ENCODE measurements at places on chromosomes 4 and X.

- no peak for DNase-seq
These were observed 22.3 kb upstream of the NAT8L start for GRCh38 chr4:2036866-2037265.

- DNase-seq = no peak
These were observed 11.4 kb downstream of the UBE2D3 start for GRCh38 chr4:102815981-102816380.

GRCh38 chr4:165060938-165061337 lies 7.3 kb downstream of the TRIM75 start:
- DNase-seq = no peak

DNA sequence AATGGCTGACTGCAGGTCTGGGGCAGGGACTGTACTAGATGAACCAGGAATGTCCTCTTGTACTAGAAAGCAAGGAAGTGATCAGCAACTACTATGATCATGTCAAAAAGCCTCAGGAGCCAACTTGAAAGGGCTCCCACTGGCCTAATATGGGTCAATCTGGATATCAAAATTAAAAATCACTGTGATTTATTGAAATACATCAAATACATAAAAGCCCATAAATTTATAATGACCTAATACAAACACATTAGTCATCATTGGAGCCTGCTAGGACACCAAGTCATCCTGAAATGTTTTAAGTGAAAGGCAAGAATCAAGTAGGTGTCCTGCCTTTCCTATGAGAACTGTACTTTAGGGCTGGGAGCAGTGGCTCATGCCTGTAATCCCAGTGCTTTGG lies 70.5 kb upstream of the KLHL13 start:
- no peak for DNase-seq

- DNase-seq = no peak
These were observed 176.0 kb downstream of the COX18 start for GRCh38 chr4:72893354-72894066.

DNA sequence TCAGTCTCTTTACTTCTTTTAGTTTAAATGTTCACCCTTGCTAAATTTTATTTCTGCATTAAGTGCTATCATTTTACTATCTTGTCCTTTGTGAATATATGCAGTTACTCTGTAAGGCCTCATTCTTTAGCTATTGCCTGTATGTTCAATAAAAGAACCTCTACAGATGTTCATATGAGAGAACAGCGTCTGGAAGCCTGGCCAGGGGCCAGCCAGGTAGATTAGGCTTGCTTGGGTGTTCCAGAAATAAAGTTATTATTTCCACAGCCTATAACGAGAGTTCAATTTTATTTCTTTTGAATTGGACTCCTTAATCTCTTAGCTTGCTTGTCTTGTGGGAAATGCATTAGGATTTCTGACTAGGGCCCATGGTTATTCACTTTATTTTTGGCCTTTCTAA lies 214.5 kb downstream of the TLL1 start:
- no peak for DNase-seq

DNA sequence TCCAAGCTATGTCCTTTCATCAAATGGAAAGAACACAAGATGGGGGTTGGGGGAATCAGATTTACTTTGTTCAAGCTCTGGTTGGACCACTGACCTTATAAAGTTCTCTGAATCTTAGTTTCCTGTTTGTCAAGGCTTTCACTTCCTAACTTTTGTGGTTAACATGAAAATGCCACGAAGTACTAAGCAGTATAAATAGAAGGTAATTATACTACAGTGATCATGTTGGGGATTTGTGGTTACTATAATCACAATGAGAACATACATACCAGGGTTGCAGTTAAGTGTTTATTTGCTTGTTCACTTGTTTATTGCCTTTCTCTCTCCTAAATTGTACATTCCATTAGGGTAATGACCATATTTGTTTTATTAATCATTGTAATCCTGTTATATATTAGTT lies 53.2 kb downstream of the SPRY1 start:
- DNase-seq = no peak

DNA sequence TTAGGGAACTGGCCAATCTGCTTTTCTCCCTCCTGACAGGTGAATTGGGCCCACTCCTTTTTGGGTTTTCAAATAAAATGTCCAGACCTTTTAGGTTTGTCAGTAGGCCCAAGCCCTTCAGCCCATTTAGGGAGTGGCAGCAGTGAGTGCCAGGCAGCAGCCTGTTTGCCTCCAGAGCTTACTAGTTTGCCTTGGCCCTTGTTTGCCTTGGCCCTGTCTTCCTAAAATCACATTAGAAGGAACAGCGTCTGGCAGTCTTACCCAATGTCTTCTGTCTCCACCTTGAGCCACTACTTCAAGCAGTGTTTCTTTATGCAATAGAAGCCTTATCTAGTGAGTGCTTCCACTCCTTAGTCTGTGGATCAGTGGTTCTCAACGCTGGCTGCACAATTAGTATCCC lies 117.1 kb downstream of the TMEM164 start:
- DNase-seq = no peak

DNA sequence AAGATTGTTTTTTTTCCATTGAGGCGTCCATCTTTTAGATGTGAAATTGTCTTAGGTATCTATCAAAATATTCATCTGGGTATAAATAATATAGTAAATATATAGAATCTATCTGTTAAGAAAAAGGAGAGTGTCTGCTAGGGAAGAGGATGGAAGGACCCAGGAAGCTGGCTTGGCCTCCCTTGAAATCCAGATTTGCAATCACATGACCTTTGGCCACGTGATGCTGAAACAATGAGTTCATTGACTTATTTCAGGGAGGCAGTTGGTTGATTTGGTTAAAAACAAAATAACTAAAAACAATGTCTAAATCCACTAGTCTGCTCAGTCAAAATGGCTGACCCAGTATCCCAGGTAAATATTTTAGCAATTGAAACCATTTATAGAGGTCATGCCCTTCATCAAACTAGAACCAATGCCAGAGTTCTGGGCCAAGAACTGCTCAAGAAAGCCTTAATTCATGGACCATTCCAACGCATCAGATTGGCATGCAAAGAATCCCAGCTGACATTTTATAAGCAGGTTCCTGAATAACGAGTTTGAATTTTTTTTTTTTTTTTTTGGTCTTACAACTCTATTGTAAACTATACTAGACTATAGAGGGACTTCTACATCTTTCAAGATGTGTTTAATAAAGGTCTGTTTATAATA lies 172.7 kb downstream of the MID1 start:
- no peak for DNase-seq

GRCh38 chr4:145260091-145260490 lies 79.7 kb upstream of the OTUD4 start:
- no peak for DNase-seq

- no peak for DNase-seq
These were observed 629.0 kb upstream of the ZFP42 start for GRCh38 chr4:187366530-187366929.

DNA sequence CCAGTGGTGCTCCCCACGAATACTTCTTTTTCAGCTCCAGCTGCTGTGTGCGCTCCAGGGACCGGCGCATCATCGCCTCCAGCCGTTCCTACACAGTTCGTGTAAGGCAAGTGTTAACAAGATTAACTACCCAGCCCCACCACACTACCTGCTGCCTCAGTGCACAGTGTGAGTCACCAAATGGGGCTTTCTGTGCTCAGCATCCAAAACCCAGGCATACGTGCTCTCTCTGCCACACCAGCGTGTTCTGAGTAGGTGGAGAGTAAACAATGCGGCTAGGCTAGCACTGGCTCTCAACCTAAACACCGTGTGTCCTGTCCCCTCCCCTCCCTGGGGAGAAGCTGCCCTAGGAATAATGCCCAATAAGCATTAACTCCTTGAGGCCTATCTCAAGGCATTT lies 60.0 kb downstream of the MAP7D2 start:
- DNase-seq = no peak

DNA sequence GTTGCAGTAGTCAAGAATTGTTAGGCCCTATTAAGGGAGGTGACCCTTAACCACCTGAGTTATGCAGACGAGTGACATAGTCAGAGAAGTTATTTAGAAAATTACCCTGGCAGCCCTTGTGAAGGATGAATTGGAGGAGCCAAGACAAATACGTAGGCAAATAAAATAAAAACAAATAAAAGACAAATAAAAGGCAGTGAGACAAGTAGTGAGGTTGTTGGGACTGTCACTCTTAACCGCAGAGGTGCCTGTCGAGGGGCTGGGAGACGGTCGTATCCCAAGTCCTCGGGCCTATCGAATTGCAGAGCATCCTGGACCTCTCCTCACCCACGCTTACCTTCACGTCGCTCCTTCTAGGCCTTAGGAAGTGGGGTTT lies 58.0 kb upstream of the ZC4H2 start:
- DNase-seq = no peak

- no peak for DNase-seq
These were observed 127.2 kb downstream of the UBE2K start for GRCh38 chr4:39825090-39825489.

GRCh38 chr4:146638786-146639505 lies at the start of gene POU4F2:
POU4F2 (plus strand) TSS chr4:146638893; CDS start chr4:146639141, 248 bp downstream.
- DNase-seq = no peak

DNA sequence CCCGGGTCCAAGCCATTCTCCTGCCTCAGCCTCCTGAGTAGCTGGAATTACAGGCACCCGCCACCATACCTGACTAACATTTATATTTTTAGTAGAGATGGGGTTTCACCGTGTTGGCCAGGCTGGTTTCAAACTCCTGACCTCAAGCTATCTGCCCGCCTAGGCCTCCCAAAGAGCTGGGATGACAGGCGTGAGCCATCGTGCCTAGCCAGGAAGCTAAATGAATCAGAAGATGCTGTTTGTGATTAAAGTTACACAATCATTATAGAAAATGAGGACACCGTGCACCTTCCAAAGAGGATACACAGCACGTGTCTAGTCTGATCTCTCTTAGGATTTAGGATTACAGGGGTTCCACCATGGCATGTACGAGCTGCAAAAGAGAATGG lies 99.6 kb downstream of the DHRSX start:
- DNase-seq = no peak

- DNase-seq = no peak
These were observed 69.2 kb upstream of the MAML3 start for GRCh38 chr4:140223056-140223810.

- DNase-seq = no peak
These were observed 146.3 kb downstream of the DTHD1 start for GRCh38 chr4:36427696-36428095.

GRCh38 chr4:155666344-155667221 lies at the start of gene GUCY1A1:
GUCY1A1 (plus strand) TSS chr4:155666848; CDS start chr4:155696868, 30,020 bp downstream.
- DNase-seq = no peak

- no peak for DNase-seq
These were observed 1.1 kb downstream of the OCIAD2 start for GRCh38 chr4:48905363-48906015.

GRCh38 chr4:110275871-110276270 lies 77.5 kb upstream of the ELOVL6 start:
- no peak for DNase-seq

- DNase-seq = no peak
These were observed 7.3 kb upstream of the GUCY2F start for GRCh38 chrX:109489174-109489573.

- no peak for DNase-seq
These were observed 24.0 kb downstream of the CEP44 start for GRCh38 chr4:174307694-174308093.

DNA sequence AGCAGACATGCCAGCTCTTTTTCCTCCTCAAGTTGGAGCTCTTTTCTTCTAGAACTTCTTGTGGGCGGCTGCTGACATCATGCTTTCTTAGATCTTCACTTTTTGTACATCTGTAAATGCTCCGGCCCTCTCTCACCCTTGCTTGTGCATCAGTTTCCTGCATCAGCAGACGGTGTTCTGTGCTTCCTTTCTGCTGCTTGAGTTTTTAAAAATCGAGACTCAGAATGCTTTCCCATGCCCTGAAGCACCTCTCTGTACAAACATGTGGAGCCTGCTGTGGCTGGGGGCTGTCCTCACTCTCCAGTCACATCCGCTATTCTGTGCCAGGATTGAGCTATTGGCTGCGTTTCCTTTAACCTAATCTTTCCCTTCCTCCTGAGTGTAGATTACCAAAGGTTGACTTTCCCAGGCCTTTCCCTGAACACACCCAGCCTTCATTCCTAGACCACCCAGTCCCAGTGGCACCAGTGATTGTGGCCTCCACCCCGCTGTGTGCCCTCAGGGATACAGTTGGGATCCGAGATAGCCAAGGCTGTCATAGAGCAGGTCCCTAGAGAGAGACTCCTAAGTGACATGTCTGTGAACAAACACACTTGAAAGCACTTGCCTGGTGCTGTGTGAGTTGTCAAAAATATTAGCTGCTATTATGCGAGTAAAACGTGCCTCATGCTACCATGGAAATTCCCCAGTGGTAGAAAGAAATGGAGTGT lies 41.9 kb downstream of the TNIP2 start:
- DNase-seq = no peak

DNA sequence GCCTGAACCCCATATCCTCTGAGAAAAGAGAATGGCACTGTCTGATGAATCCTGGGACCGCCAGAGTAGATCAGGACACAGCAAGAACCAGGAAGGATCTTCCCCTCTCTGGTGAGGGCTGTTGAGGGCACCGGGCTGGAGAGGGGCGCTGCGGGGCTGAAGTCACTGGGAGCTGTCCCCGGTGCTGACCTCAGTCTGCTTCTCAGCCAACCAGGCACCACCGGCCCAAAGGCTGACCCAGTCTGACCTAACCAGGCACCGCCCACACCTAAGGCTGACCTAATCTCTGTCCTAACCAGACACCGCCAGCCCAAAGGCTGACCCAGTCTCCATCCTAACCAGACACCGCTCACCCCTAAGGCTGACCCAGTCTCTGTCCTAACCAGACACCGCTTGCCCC lies 82.8 kb downstream of the CPZ start:
- no peak for DNase-seq

DNA sequence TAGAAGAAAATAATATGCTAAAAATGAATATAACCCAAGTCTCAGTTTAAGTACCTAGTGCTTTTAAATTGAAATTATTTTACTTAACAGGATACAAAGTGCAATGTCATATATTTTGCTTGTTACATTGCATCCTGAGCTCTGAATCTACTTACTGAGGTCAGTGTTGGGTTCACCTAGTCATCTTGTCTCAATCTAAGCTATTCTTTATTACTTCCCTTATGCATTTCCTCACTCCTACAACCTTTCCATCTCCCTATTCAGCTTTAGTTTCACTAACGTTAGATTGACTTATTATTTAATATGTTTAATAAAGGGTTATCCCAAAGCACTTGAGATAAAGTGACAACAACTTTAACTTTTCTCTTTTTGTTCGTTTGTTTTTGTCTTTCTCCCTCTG lies 483.7 kb downstream of the FSTL5 start:
- DNase-seq = no peak

GRCh38 chr4:123956204-123956603 lies 559.6 kb downstream of the SPRY1 start:
- no peak for DNase-seq

DNA sequence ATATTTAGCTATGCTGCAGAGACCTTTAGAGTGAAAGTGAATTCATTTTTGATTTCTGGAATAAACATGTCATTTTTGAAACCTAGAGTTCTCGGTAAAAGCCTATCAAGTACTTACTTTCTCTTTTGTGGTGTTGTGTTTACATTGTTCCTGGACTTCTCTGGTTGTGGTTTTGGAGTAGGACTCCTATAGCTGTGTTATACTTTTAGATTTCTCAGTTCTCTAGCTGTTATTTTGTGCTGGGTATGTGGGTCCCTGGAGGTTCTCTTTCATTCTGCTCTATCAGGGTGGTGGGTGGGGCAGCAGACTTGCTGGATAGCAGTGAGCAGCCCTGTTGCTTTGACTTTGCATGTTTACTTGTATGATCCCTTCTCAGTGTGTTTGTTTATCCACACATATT lies 25.6 kb upstream of the MSMO1 start:
- no peak for DNase-seq
